ENCODE measurements at places on chromosomes 16 and 17. TPM values are rescaled to one million over a fixed set of nuclear protein-coding genes. Genes with fewer than 3 reads are reported as not detected.

GRCh38 chr16:77157346-77158058, 33.5 kb upstream of the MON1B start:
- no peak for ATAC-seq

- no peak for ATAC-seq
These were observed 469.6 kb downstream of the SOX9 start for GRCh38 chr17:72590382-72590781.

DNA sequence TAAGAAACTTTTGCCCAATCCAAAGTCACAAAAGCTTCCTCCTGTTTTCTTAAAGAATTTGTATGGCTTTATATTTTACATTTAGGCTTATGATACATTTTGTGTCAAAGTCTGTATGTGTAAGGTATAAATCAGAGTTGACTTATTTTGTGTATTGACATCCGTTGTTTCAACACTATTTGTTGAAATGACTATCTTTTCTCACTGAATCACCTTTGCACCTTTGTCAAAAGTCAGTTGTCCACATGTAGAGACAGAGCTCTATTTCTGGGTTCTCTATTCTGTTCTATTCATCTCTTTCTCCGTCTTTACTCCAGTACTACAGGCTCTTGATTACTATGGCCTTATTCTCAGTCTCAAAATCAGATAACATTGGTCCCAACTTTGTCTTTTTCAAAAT, 73.2 kb downstream of the C16orf78 start:
- ATAC-seq, result no peak

DNA sequence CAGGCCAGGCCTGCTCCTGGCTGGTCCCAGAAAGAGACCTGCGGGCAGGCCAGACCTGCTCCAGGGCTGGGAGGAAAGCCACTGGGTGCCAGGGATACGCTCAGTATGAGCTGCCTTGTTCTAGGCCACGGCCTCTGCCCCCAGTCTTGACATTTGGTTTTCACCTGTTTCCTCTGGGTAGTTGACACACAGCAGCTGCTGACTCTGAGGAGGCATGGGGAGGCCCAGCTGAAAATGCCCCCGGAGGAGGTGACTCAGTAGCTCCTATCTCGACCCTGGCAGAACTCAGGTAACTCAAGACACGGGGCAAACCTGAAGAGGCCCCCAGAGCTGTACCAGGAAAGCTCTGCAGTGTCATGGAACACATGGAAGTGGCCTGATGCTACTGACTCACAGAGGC, 13.9 kb upstream of the ADGRG1 start:
- ATAC-seq, result no peak

DNA sequence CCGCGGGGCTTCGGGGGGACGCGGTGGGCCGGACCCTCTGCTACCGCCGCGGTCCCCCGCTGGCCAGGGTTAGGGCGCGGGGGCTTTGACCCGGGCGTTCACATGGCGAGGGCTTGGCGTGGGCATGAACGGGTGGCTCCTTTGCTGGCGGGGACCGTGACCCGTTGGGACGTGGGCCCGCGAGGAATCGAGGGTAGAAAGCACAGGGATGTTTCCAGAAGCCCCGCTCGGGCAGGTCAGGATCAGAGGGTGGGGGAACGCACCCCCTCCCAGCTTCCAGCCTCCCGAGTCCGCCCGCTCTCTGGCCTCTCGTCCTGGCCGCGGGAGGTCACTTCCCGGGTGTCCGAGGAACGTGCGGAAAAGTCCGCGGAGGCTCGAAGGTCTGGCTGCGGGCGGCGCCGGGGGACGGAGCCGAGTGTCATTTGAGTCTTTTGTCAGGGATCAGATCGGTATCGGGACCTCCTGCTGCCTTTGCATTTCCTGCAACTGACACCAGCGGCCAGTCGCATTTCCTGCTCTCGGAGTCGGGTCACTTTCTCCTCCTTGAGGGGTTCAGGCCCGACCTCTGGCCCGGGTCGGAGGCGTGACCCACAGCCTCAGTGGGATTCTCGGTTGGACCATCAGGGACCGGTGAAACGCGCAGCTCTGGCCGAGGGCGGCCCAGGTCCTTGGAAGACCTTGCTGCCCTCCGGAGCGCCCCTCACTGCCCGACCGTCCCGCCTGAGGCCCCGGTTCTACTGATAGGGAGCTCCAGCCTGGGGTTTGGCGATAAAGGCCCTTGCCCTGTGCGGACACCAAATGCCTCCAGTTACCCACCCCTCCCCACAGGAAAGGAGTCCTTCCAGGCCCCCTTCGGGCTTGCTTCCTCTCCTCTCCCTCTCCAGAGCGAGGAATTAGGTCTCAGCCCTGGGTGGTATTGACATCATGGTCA, 702 bp upstream of the WNT3 start:
- ATAC-seq, result no peak

Gene CRYBA1
- not detected for total RNA-seq

GRCh38 chr17:29621751-29622194, 939 bp downstream of the CORO6 start:
- ATAC-seq, result no peak

DNA sequence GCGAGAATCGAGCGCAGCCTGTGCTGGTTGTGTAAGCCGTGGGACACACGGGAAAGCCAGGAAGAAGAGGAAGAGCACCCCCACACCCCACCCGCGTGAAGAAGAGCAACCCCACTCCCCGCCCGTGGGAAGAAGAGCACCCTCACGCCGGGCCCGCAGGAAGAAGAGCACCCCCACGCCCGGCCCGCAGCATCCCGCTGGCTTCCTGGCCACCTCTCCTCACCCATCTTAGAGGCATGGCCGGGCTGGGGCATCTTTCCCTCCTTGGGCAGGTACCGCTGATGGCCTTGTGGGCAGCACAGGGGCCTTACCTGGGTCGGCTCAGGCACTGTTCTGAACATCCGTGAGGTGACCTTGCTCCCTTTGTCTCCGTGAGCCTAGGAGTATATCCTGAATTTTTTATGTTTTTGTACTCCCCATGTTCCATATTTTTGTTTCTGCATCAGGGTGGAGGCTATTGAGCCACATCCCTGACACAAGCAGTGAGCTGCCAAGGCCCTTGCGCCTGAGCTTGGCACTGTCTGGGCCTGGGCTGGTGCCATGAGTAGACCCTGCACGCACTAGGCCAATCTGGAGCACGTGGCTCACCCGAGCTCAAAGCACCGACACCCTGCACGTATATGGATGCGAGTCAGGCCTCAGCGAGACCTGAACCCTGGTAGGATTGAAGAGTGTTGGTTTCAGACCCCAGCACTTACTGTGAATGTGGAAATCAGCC, 71.4 kb upstream of the KCTD5 start:
- ATAC-seq, result no peak

Gene CACNA1H
- total RNA-seq, result 330 TPM

Measured in gastroesophageal sphincter (tissue), 4 donors.